ENCODE measurements at places on chromosomes 3 and 15.
A peak's percentile ranks its signal among the peaks of the same experiment; 100 is the strongest.

DNA sequence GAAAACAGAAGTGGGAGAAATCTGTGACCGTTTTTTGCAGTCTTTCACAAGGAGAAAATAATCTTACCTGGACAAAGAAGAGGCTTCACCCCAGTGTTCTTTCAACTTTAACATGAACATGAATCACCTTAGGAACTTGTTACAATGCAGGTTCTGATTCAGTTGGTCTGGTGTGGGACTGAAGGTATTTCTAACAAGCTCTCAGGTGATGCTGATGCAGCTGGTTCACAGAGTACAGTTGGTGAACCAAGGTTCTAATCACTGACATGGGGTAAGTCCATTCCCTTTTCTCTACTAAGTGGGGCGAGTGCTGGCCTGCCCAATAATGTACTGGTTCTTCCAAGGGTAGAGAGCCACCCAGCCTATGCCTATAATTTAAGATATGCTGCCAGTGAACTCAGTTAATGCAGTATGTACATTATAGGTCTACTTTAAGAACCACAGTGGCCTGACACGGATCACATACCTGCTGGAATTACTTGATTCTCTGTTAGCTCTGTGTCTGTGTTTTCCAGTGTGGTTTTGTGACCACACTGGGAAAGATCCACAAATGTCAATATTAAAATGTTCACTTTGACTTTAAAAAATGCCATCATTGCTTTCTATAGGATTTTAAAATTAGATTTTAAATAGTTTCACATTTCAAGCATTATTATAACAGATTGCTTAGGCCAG, 304.1 kb downstream of the ZNF621 start:
- DNase-seq, result no peak

GRCh38 chr3:21919383-21919782, 168.4 kb upstream of the ZNF385D start:
- no peak for DNase-seq

DNA sequence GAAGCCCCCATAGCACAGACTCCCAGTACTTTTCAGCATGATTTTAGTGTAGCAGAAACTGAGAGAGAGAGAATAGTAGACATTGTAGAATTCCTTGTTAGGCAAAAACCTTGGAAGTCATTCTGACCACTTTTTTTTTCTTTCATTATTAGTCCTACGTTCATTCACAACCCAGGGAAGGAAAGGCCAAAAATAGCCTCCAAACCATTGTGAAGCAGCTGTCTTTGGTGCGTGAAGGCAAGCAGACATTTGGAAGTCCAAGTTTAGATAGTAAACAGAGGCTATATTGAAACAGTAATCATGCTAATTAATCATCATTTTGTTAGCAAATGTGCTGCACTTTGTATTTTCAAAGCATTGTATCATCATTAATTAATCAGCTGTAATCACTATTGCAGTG, 34.5 kb downstream of the CCDC54 start:
- DNase-seq, result no peak

GRCh38 chr15:62649793-62650420, 392.6 kb upstream of the TPM1 start:
- no peak for DNase-seq

- DNase-seq, result no peak
Measured at GRCh38 chr3:67576441-67576840, 78.0 kb downstream of the SUCLG2 start.

- DNase-seq, result no peak
Measured at GRCh38 chr3:88611826-88612326, 462.1 kb downstream of the C3orf38 start.

DNA sequence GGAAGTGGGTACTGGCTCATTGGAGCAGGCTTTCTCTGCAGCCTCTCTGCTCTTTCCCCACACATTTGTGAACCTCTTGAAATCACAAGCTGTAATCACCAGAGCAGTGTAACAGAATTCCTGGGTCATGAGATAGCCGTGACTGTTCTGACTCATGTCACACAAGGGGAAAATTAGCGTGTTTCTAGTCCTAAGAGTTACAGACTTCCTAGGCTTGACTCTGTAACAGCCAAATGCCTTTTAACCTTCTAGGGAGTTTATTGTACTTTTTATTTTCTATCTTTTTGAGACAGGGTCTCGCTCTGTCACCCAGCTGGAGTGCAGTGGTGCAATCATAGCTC, 54.7 kb upstream of the TRAK1 start:
- peak; percentile 89 for DNase-seq

DNA sequence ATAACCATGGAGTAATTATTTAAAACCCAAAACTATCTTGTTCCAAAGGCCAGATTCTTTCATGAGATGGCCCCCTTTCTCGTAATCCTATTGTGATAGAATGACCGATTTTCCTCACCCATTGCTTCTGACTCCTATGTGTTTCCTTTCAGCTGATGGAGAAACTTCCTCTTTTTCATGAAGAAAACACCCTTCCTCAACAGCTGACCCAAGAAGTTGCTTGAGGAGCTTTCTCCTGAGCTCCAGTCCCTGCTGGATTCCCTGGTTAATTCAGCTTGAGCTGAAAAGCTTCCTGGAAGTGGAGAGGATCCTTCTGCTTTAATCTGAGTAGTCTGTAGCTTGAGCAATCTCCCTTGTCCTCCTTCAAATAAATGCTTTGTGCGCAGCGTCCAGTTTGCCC, 75.0 kb downstream of the BFSP2 start:
- no peak for DNase-seq

GRCh38 chr3:106191211-106191610, 322.4 kb upstream of the CBLB start:
- DNase-seq, result no peak

DNA sequence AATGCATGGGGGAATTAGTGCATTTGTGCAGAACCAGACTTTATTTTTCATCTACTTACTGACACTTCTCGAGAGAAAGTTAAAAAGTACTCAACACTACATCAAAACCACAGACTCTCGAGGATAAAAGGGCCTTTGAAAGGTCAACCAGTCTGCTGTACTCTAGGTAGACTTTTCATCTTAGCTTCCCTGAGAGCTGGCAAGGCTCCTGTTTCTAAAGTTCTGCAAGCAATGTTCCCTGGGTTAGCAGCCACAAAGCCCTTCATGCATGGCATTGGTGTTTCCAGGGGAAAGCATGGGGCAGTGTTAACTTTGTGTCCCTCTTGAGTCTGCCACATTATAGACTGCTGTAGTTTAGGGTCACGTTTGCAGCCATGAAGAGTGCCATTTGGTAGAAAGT, 106.4 kb upstream of the PFN2 start:
- DNase-seq, result no peak

DNA sequence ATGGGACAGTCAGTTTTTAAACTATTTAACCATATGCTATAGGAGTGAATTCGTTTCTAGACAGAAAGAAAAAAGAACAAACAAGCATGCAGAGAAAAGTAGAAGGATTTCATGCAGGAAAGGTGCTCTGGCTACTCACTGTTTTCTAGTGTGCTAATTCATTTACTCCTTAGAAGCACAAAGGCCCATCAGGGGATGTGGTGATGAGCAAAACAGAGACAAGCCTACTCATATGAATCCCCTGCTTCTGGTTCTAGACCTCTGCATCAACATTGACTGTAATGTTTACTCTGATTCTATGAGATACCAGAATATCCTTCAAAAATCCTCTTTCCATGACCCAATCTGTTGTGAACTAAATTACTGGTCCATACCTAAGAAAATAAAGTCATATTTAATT, 801.9 kb downstream of the PLOD2 start:
- no peak for DNase-seq

DNA sequence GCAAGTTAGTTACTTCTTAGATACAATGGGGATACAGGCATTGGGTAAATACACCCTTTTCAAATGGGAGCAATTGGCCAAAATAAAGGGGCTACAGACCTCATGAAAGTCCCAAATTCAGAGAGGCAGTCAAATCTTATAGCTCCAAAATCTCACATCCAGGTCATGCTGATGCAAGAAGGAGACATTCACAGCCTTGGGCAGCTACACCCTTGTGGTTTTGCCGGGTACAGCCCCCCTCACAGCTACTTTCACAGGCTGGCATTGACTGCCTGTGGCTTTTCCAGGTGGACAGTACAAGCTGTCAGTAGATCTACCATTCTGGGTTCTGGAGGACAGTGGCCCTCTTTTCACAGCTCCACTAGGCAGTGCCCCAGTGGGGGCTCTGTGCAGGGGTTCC, 17.5 kb upstream of the PLSCR1 start:
- no peak for DNase-seq

DNA sequence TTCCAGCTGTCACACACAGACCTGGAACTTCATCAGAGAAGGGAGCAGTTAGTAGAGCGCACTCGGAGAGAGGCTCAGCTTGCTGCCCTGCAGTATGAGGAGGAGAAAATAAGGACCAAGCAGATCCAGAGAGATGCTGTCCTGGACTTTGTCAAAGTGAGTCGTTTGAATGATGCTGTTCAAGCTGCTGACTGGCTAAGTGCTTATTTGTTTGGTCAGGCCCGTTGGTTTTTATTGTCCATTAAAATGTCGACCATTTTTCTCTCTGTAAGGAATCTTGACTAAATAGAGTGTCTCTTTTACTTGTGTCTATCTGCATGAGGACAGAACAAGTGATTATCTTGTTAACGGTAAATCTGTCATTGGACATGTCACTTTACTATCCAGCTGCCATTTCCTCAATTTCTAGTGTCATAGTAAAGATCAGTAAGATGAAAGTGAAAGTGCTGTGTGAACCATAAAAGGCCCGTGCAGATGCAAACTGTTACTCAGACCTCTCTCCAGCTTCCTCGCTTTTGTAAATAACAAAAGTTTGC, 56.9 kb downstream of the LRCH3 start:
- no peak for DNase-seq

DNA sequence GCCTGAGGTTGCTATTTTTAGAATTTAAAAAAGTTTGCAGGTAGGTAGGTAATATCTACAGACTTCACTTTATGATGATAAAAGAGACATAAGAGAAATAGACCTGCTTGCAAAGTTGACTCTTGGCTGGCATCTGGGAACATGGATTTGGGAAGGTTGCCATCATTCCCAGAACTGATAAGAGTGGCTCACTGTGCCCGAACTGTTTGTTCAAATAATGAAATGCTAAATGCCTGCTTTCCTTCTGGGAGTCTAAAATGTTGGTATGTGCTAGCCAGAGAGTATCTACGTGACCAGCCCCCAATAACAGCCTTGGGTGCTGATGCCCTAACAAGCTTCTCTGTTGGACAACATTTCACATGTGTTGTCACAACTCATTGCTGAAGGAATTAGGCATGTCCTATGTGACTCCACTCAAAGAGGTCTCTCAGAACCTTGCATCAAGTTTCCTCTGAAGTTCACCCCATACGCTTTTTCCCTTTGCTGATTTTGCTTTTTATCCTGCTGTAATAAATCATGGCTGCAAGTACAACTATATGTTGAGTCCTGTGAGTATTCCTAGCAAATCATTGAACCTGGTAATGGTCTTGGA, 95.5 kb downstream of the FHIT start:
- no peak for DNase-seq

GRCh38 chr15:32148833-32149555, 118.7 kb downstream of the CHRNA7 start:
- DNase-seq, result no peak

- no peak for DNase-seq
Measured at GRCh38 chr15:68201879-68202261, 3.3 kb downstream of the CALML4 start.

DNA sequence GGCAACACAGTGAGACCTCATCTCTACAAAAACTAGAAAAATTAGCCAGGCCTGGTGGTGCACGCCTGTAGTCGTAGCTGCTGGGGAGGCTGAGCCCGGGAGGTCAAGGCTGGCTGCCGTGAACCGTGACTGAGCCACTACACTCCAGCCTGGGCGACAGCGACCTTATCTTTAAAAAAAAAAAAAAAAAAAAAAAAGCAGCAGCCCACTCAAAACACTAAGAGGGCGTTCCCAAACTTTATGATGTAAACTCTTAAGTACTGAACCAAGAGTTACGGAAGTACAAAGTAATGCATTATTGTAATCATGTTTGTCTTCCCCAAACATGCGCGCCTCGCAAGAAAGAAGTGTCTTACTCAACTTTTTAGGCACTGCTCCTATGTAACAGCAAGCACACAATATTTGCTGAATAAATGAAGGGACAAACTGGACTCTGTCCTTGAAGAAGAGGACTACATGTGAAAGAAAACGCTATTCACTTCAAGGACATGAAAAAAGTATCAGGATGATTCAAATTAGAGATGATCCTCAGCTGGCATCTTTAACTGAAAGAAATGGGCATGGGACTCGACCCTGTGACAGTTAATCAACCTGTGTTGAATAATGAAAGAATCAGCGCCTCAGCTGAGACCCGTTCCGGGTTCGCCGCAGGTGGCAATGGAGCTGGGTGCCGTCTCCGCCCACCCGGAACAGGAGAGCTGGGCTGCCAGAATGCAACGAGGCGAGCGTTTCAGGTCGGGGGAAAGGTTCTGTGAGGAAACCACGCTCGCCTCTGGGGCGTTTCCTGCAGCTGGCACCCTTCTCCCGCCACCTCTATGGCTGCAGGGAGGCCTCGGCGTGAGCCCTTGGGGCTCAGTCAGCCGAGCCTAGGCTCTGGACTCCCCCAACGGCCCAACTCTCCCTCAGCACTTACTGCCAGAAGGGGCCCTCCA, 718 bp downstream of the SPG11 start:
- no peak for DNase-seq

DNA sequence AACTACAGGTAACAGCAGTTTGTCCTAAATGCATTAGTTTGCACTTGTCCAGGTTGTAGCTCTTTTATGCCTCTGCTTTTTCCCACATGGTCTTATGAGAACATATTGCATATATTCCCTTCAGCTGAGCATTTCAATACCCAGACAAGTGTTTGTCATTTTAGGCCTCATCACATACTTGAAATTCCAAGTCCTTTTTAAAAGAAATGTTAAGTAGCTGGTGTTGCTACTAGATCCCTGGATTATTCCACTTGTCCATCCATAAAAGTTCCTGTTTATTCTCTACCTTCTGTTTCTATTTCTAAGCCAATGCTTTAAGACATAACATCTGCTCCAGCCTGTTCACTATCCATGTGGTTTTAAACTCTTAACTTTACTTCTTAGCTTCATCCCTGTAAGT, 128.4 kb downstream of the NECTIN3 start:
- peak; percentile 20 for DNase-seq

- no peak for DNase-seq
Measured at GRCh38 chr3:167115331-167115934, 264.7 kb downstream of the ZBBX start.

- peak; percentile 86 for DNase-seq
Measured at GRCh38 chr15:89143503-89144162, 55.4 kb downstream of the ABHD2 start.
